ENCODE measurements at places on chromosomes 7 and 10.

DNA sequence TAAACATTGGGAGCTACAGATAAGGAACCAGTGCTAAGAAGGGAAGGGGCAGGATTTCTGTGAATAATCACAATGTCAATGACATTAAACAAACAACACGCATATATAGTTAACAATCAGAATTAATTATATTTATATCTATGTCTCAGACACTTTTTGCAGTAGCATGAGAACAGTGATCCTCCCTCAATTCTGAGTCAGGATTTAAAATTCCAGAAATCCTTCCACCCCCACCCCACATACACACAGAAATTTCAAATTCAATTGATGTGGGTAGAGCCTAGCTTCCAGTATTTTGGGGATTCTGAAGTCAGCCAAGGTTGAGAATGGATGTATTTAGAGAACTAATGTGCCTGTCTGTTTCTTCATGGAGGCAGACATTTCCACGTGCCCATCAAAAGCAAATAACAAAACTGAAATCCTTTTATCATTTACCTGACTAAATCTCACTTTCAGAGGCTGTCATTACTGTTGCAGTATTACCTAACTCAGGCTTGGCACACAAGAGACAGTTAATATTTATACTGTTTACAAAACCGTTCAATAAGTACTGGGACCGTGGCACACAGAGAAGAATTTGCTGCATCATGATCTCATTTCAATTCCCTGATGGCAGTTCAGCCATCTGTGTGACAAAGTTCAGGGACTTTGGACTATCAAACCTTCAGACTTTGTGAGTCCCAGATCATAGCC, 116.6 kb upstream of the PALS2 start:
- no peaks in the 10 kb centered on the region for H3K27me3 ChIP-seq
- no peak overlapping the region for H3K4me3 ChIP-seq

DNA sequence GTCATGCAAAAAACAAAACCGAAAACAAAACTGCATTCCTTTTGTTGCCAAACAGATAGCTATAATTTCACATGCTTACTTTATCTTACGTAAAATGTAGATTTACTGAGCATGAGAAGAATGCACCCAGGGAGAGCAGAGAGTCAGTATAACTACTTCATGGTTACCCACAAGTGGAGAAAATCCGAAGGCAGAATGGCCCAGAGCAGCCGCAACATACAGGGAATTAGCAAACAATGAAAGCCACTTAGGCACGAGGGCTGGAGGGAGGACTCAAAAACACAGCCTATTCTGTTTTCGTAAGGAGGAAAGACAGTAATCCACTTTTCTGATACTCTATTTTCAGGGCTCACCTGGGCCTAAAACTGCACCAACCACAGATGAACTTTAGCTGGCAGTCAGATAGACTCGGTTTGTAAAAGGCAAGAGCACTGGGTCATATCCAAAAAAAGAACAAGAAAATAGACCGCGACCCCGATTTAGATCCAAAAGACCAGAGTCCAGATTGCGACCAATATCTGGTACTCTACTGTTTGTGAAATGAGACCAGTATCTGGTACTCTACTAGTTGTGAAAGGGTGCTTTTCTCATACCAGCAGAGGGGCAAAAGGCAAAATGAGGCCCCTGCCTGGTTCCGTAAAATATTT, 1.3 kb downstream of the ITPRIP start:
- peaks cover 24% of the 10 kb centered on the region for H3K4me1 ChIP-seq
- DNase-seq: no peak
- no peaks in the 10 kb centered on the region for H3K27me3 ChIP-seq
- peak overlapping the region; percentile 89 for H3K4me3 ChIP-seq
- peaks cover 24% of the 10 kb centered on the region for H3K36me3 ChIP-seq
- H3K27ac ChIP-seq: no peak overlapping the region

GRCh38 chr10:129655679-129656031, 188.6 kb downstream of the MGMT start:
- no peak for DNase-seq
- no peak overlapping the region for H3K27ac ChIP-seq
- H3K4me3 ChIP-seq: no peak overlapping the region
- H3K4me1 ChIP-seq: no peaks in the 10 kb centered on the region
- H3K36me3 ChIP-seq: no peaks in the 10 kb centered on the region

GRCh38 chr10:5343979-5344378, 20.8 kb upstream of the UCN3 start:
- DNase-seq: no peak
- H3K4me3 ChIP-seq: no peak overlapping the region
- no peaks in the 10 kb centered on the region for H3K27me3 ChIP-seq
- no peaks in the 10 kb centered on the region for H3K4me1 ChIP-seq
- H3K36me3 ChIP-seq: no peaks in the 10 kb centered on the region
- no peak overlapping the region for H3K27ac ChIP-seq

GRCh38 chr7:55140941-55141278, 122.1 kb downstream of the EGFR start:
- no peak overlapping the region for H3K27ac ChIP-seq
- peaks cover 1% of the 10 kb centered on the region for H3K4me1 ChIP-seq
- DNase-seq: no peak
- no peaks in the 10 kb centered on the region for H3K36me3 ChIP-seq
- no peak overlapping the region for H3K4me3 ChIP-seq

DNA sequence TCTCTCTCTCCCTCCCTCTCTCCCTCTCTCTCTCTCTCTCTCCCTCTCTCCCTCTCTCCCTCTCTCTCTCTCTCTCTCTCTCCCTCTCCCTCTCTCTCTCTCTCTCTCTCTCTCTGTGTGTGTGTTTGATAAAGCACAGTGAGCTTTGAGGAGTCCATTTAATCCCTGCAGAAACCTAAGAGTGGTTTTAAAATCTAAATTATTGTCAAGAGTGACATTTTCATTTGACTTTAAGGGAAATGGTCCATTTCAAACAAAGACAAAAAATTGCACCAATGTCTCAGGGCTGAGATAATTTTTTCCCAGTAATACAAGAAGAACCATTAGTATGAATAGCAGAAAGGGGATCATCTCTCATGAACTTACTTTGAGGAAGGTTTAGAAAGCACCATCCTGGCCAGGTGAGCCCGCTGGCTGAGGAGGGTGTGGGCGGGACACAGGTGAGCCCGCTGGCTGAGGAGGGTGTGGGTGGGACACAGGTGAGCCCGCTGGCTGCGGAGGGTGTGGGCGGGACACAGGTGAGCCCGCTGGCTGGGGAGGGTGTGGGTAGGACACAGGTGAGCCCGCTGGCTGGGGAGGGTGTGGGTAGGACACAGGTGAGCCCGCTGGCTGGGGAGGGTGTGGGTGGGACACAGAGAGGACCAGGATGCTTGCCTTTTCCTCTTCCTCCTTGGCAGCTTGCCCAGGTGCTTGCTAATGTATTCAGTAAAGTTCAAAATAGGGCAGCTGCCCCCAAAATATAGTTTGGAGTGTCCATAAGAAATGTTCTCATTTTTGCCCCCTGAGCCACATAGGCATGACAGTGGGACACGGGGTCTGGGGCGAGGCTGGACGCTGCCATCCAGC, 125.0 kb downstream of the DNAJB6 start:
- H3K27ac ChIP-seq: no peak overlapping the region
- no peak overlapping the region for H3K4me3 ChIP-seq
- H3K36me3 ChIP-seq: no peaks in the 10 kb centered on the region
- no peaks in the 10 kb centered on the region for H3K27me3 ChIP-seq
- DNase-seq: no peak

DNA sequence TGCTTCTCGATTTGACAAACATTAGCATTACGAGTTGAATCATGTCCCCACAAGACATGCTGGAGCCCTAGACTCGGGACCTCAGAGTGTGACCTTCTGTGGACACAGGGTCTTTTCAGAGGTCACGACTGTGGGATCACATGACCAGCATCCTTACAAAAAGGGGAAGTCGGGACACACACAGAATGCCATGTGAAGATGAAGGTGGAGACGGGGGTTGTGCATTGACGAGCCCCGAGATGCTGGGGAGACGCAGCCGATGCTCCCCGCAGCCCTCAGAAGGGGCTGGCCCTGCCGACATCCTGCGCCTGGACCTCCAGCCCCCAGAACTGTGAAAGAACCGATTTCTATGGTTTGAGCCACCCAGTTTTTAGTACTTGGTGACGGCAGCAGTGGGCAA, 7.5 kb downstream of the ZFAND2A start:
- no peaks in the 10 kb centered on the region for H3K27me3 ChIP-seq
- no peak overlapping the region for H3K4me3 ChIP-seq
- H3K36me3 ChIP-seq: peaks cover 23% of the 10 kb centered on the region
- DNase-seq: no peak
- no peak overlapping the region for H3K27ac ChIP-seq

- no peak overlapping the region for H3K27ac ChIP-seq
- no peaks in the 10 kb centered on the region for H3K36me3 ChIP-seq
- H3K4me1 ChIP-seq: peaks cover 8% of the 10 kb centered on the region
- DNase-seq: no peak
- H3K27me3 ChIP-seq: no peaks in the 10 kb centered on the region
These were observed 753.4 kb downstream of the NRG3 start for GRCh38 chr10:82628373-82628772.

GRCh38 chr10:103232772-103233488, 12.8 kb upstream of the RPEL1 start:
- H3K4me1 ChIP-seq: peaks cover 3% of the 10 kb centered on the region
- no peaks in the 10 kb centered on the region for H3K27me3 ChIP-seq
- peak overlapping the region; percentile 2 for H3K27ac ChIP-seq
- no peak overlapping the region for H3K4me3 ChIP-seq

DNA sequence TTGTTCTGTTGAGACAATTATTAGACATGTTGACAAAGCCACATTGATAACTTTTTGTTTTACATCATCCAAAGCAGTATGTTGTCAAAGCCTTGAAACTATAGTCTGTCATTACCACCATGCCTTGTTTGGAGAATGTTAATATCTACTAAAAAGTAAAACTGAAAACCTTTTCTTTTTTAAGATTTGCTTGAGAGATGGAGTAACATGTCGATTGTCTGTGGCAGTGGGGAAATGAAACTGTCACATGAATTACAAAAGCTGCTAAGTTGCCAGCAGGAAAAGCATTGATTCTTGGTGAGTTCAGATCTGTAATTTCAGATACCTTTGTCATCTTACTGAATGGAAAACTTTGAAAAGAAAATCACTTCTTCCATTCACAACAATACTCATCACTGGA, 69.1 kb downstream of the TFPI2 start:
- H3K4me3 ChIP-seq: no peak overlapping the region
- peaks cover 2% of the 10 kb centered on the region for H3K4me1 ChIP-seq
- H3K27ac ChIP-seq: no peak overlapping the region
- no peaks in the 10 kb centered on the region for H3K36me3 ChIP-seq
- no peaks in the 10 kb centered on the region for H3K27me3 ChIP-seq

DNA sequence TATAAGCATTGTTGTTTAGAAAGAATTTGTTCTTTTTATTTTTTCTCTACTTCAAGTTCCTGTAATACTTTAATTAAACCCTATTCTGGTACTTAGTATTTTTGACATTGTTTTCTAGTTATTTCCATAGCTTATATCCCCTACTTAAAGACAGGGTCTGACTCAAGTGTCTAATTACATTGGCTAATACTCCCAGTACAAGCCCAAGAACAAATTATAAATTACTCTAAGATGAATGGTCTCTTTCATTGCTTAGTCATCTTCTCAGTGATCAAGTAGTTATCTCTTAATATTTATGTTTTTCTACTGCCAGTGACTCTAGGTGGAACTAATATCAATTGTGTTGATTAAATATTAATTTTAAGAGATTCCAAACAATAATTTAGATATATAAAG, 21.6 kb downstream of the AHR start:
- no peak overlapping the region for H3K4me3 ChIP-seq
- no peak overlapping the region for H3K27ac ChIP-seq
- H3K4me1 ChIP-seq: no peaks in the 10 kb centered on the region
- no peaks in the 10 kb centered on the region for H3K27me3 ChIP-seq
- no peak for DNase-seq
- peaks cover 19% of the 10 kb centered on the region for H3K36me3 ChIP-seq

- H3K27me3 ChIP-seq: no peaks in the 10 kb centered on the region
- H3K36me3 ChIP-seq: no peaks in the 10 kb centered on the region
- no peak for DNase-seq
These were observed 3.4 kb upstream of the PPP1R17 start for GRCh38 chr7:31683445-31684225.

GRCh38 chr7:128323459-128324367, 20.0 kb downstream of the RBM28 start:
- H3K36me3 ChIP-seq: peaks cover 96% of the 10 kb centered on the region
- no peaks in the 10 kb centered on the region for H3K27me3 ChIP-seq
- H3K4me3 ChIP-seq: no peak overlapping the region
- H3K4me1 ChIP-seq: no peaks in the 10 kb centered on the region
- no peak overlapping the region for H3K27ac ChIP-seq
